ENCODE measurements at places on chromosomes 4 and X. TPM values are rescaled to one million over a fixed set of nuclear protein-coding genes. Genes with fewer than 3 reads are reported as not detected.

The PPEF2 gene
- not detected for total RNA-seq

The EIF2S3 gene
- total RNA-seq, result 125 TPM

The MAML3 gene
- total RNA-seq, result 13.7 TPM

The RTL9 gene
- total RNA-seq, result 0.16 TPM

The STEEP1 gene
- total RNA-seq, result 35.3 TPM

The SAT1 gene
- total RNA-seq, result 395 TPM

The SSX4 gene
- total RNA-seq, result not detected

The PAGE1 gene
- not detected for total RNA-seq

The GPRASP1 gene
- total RNA-seq, result 0.24 TPM

The GAR1 gene
- total RNA-seq, result 40.3 TPM

The PDCL2 gene
- not detected for total RNA-seq

The ADGRG2 gene
- total RNA-seq, result 11.1 TPM

The ARHGEF38 gene
- total RNA-seq, result not detected

The NXF2 gene
- total RNA-seq, result not detected

The PLA2G12A gene
- 12.4 TPM for total RNA-seq

The ZNF81 gene
- 6.3 TPM for total RNA-seq

The F8A1 gene
- total RNA-seq, result 90.1 TPM

The MAOA gene
- 1.2 TPM for total RNA-seq

The HTN3 gene
- not detected for total RNA-seq

The CLCN4 gene
- 5.1 TPM for total RNA-seq

The NDST3 gene
- total RNA-seq, result not detected

The DLG3 gene
- 6.6 TPM for total RNA-seq

The TLR6 gene
- 2.2 TPM for total RNA-seq

The CD38 gene
- 13.0 TPM for total RNA-seq

The POLN gene
- total RNA-seq, result 0.53 TPM

The HMGN5 gene
- 2.1 TPM for total RNA-seq

The CXorf58 gene
- 0.07 TPM for total RNA-seq

The NWD2 gene
- total RNA-seq, result not detected

The RTL3 gene
- total RNA-seq, result 0.15 TPM

The FANCB gene
- total RNA-seq, result 2.7 TPM

The USP26 gene
- not detected for total RNA-seq

All from A549 treated with AZD2906 at 1 μM for 4 hours (cell line).